A549 (cell line): ENCODE measurements at places on chromosomes 1 and 21.
A peak's percentile ranks its signal among the peaks of the same experiment; 100 is the strongest.

DNA sequence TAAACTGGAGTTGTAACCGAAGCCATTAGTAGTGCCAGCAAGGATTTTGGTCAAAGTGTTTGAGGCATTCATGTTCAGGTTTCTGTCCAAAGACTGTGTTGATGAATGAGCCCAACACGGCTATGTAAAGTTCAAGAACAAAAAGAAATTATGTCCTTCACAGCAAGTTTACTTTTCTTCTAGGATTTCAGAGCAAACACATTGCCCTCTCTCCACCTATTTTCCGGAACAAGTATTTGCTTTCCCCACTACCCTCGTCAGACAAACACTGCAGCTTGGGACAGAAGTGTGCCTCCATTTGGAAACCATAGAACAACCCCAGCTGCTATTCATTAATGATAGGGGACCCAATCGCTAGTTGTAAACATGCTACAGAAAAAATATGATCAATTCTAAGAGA, 151.4 kb upstream of the C1orf105 start:
- peak; percentile 32 for DNase-seq

DNA sequence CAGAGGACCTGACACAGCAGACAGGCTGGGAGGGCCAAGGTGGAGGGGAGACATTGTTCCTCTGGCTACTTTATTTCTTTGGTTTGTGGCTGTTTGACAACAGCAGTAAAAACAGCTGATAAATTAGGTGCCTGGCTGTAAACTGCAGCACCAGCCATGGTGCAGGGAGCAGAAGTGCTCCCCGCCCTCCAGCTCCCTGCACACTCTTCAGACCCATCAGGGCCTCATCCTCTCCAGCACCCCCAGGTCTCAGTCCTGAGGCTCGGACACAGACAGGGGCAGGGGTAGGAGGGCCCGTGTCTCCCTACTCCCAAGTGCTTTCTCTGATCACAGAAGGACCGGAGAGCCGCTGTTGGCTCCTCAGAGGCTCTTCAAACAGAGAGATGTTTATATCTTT, 17.7 kb upstream of the LRRN2 start:
- no peak for DNase-seq

GRCh38 chr1:96365596-96366390, 355.8 kb upstream of the PTBP2 start:
- no peak for DNase-seq

DNA sequence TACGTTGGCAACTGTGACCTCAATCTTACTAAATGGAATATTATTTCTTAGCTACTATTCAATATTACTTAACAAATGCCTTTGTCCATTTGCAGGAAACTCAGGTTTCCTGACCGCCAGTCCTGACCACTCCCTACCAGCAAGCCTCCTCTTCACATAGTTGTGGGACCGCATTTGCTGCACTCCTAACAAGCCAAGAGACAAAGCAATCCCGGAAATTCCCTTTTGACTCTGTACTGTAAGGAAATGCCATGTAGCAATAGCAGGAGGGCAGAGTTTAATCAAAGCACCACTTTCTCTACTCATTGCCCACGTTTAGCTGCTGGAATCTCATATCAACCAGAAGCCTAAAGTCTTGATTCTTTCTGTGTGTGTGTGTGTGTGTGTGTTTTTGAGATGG, 28.1 kb upstream of the ACBD6 start:
- no peak for DNase-seq

GRCh38 chr1:202968895-202969295, 1.8 kb upstream of the CYB5R1 start:
- peak; percentile 75 for DNase-seq
